Pancreas (tissue), 10 donors: ENCODE measurements at places on chromosomes 2 and 18.

GRCh38 chr2:16438613-16439321 lies 226.9 kb downstream of the CYRIA start:
- no peak for DNase-seq

- no peak for DNase-seq
These were observed 94.8 kb downstream of the GREB1L start for GRCh38 chr18:21336846-21337245.

DNA sequence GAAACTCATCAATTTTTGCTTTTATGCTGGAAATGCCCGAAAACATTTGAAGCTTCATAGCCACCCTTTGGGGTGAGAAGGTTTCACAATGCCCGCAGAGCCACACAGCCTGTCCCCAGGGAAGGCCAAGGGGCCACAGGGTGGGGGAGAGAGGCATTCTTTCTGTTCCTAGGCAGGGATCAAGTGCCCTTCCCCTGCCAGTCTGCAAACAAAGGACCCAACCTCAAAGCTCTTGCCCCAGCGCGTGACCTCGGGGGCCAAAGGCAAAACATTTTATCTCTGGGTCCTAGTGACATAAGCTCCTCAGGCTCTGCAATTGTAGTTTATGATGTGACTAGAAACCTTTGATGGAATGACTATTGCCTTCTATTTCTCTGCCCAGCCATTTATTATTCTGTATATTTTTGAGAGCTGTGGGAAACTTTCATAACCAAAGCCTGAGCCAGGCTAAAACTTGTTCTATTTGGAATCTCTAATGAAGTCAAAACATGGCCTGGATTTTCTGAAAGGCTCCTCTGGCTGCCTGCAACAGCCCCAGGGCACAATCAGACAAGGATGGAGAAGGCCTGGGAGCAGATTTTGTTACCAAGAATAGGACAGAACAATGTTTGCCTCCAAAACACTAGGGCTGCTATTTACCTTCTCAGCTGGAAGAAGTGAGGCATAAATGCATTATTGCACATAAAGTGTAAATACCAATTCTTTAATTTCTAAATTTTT lies 137.2 kb upstream of the KCTD1 start:
- DNase-seq: no peak

DNA sequence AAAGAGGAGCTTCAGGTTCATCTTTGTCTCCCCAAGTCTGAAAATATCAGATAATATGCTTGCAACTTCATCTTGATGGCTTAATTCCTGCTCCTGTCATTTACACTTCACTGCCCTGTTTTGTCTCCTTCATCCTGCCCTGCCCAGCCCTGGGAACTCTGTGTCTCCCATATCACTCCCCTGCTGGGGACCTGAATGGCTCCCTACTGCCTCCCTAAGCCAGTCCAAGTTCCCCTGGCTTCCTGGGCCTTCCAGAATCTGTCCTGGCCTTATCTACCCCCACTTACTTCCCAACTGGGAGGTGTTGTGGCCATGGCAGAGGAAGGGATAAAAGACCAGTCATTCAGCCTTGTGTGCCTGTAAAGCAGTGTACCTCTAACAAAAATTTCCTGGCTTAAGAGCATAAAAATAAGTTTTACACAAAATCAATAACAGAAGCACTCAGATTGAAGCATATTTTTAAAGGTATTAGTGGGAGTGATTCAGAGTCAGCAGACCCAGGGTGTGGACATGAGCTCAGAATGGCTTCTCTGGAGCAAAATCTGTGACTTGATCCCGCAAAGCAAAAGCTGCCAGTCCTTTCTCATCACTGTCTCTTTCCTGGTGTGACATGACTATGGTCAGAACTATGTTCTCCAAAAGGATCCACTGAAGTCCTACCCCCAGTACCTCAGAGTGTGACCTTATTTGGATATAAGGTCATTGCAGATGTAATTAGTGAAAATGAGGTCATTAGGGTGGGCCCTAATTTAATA lies 59.1 kb downstream of the INO80C start:
- DNase-seq: no peak

DNA sequence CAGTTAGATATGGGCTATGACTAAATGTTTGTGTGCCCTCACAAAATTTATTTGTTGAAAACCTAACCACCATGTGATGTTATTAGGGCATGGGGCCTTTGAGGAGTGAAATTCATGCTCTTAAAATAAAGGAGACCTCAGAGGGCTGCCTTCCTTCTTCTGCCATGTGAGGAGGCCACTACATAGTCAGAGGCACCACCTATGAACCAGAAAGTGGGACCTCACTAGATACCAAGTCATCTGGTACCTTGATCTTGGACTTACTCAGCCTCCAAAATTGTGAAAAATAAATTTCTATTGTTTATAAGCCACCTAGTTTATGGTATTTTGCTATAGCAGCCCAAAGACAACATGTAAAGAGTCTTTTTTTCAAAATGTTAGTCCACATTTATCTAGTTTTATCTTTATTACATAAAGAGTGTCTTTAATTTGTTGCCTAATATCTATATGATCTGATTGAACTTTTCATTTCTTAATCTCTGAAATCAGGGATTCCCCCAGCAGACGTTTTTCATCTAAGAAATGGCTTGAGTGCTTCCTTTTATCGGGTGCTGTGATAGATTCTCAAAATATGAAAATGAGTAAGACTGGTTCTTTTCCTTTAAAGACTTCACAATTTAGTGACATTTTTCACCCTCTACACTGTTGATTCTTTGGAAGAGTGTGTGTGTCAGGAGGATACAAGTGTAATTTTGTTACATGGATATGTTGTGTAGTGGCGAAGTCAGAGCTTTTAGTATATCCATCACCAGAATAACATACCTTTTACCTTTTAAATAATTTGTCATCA lies 34.2 kb downstream of the PMS1 start:
- no peak for DNase-seq

DNA sequence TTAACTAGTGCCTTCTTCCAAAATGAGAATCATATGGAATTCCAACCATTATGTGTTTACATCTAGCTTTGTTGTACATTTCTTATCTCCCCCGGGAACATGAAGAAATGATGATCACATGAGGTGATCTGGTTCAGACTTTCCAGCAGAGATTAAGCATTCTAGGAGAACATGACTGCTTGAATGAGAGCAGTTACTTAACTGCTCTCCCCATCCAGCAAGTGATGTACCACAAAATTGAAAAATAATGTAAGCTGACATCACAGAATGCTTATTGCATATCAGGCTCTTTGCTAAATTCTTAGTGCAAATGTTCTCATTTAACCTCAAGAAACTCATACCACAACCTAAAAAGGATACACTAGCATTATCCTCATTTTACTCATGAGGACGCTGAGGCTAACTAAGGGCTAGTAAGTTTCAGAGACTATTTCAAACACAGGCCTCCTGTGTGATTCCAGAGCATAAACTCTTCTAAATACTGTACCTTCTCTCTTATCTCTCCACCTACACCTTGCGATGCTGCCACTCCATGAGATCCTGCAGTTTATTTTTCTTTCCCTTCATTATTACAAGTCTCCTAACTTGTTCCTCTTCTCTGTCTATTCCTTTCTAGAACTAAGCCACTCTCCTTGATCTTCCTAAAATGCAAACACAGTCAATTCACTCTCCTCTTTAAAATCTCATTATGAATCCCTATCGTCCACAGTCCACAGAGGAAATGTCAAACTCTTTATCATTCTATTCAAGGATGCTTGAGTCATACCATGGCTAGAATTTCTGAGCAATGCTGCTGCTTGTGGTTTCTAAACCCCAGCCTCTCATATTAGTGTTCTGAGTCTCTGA lies 1224.8 kb upstream of the ZEB2 start:
- DNase-seq: no peak

DNA sequence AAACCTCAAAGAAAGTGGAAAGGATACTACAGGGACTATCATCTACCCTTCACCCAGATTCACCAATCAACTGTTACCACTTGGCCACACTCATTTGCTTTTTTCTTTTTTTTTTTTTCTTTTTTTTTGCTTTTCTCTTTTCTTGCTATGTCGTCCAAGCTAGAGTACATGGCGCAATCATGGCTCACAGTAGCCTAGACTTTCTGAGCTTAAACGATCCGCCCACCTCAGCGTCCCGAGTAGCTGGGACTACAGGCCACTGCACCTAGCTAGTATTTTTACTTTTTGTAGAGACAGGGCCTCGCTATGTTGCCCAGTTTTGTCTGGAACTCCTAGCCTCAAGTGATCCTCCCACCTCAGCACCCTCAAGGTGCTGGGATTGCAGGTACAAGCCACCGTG lies 24.0 kb downstream of the BIN1 start:
- no peak for DNase-seq

DNA sequence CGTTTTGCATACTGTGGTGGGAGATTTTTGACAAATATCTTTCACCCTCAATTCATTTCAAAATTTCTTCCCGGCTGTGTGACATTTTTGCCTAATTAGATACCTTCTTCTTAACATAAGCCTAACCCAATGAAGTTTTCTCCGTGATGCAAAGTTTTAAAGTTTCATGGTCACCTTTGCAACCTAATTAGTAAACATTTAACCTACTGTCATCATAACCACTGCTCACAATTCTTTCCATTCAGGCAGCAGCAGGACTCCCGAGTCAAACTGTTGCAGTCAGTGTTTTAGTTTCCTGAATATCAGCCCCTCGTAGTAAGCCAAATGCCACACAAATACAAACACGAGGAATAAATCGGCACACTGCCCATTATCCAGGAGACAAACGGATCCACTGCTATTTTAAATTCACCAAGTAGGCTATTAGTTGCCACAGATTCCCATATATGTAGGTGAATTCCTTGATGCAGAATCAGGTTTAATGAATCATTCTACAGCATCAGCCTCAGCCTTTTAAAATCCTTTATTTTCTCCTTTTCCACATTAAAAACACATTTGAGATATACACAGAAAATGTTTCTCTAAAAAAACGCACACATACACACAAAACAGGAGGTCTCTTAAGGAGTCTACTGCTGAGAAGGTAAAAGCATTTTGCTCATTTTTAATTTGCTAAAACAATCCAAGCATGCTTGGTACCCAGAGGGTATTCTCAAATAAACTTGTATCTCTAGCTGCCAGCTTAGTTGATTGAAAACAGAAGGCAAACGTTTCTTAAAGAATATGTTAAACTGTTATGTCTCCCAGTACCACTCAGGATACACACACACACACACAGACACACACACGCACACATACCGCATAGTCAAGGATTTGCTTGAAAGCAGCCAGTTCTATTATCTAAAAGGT lies 106.5 kb upstream of the KCTD1 start:
- DNase-seq: no peak

DNA sequence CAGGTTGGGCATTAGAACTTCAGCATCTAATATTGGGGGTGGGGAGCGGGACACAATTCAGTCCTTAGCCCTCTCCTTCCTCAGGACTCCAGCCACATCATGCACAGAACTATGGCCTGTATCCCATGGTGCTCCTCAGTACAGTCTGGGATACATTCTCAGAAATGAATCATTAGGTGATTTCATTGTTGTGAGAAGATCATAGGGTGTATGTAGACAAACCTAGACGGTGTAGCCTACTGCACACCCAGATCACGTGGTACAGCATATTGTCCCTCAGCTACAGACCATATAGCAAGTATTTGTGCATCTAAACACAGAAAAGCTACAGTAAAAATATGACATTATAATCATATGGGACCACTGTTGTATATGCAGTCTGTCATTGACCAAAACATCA lies 23.2 kb upstream of the IMP4 start:
- DNase-seq: no peak

DNA sequence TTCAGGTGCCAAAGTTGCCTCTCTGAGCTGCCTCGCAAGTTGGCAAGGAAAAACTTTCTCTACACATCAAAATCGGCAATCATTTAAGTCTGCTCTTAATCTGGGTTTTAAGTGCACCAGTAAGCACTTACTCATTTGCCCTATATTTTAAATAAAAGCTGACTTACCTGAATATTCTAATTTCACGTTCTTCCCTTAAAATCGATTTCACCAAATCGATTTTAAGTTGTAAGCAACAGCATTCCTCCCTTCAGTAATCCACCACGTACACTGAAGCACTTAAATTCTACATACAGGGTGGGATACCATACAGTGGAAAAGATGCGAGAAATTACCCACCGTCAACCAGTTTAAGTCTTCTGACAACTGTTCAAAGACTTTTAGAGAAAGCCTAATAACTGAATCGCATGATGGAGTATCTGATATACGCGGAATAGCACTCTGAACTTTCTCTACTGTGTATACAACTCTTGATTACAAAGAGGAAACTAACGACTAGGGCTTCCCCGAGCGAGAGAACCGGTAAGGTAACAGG lies 1.6 kb downstream of the PPP3R1 start:
- DNase-seq: no peak

- DNase-seq: no peak
These were observed 10.6 kb downstream of the THNSL2 start for GRCh38 chr2:88180605-88181240.

DNA sequence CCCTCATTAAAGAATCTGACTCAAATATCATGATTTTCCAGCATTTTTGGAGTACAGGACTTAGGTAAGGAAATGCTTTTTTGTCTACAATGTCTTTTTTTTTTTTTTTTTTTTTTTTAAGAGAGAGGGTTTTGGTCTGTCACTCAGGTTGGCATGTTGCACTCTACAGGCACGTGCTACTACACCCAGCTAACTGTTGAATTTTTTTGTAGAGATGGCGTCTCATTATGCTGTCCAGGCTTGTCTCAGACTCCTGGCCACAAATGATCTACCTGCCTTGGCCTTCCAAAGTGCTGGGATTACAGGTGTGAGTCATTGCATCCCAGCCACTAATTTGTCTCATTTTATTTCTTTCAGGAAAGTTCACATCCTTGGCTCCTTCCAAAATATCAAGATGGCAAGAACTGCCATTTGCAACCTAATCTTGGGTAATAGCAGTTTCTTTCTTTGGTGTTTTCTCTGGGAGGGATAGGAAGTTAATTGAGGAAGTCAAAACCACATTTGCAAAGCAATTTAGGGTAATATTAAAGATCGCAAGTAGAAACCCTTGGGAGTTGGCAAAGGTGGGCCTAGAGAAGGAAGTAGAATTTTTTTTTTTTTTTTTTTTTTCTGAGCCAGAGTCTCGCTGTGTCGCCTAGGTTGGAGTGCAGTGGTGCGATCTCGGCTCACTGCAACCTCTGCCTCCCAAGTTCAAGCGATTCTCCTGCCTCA lies 15.5 kb downstream of the PNO1 start:
- no peak for DNase-seq

DNA sequence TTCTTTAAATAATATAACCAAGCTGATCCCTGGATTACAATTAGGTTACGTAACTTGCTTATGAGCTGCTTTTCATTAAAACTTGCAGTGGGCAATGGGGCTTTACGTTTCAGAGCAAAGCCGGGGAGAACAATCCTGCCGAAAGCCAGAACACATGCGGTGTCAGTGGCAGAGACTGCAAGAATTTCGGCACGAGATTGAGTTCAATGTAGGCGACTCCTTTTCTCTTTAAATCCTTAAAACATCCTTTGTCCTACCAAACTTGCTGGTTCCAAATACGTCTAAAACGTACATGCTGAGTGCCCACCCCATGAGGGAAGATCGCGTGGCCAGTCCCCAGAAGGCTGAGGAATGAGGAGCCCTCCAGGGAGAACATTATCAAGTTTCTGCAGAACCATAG lies 36.8 kb upstream of the NCOA1 start:
- no peak for DNase-seq
